ENCODE measurements at places on chromosomes 4 and X.
A peak's percentile ranks its signal among the peaks of the same experiment; 100 is the strongest.

- DNase-seq: no peak
Observed at GRCh38 chr4:141019768-141020167, 113.5 kb downstream of the RNF150 start.

DNA sequence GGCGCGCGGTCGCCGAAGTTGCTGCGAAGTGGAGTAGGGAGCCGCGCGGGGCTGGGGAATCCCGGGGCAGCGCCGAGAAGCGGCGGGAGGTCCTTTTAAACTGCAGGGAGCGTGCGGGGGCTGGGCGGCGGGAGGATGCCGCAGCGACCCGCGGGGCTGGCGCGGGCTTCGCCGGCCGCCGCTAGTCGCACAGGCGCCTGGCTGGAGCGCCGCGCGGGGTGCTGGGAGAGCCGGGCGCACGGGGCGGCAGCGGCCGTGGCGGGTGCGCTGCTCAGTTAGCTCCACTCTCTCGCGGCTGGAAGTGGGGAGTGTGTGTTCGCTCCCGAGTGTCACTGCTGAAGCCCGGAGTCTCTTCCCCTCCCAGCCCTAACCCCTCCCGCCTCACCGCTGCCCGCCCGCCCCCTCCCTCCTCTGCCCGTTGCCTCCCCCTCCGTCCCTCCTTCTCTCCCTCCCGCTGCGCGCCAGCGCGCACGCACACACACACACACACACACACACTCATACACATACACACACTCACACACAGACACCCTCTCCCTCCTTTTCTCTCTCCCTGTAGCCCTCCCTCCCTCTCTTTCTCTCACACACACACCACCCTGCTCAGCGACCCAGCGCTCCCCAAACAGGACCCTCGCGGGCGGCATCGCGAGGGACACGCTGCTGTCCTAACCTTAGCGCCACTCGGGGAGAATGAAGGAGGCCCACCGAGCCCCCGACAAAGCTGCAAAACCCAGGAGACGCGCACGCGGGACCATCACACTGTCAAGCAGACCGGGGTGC, at the start of gene NDNF:
Gene NDNF (minus strand): TSS at position 312 of the 780 bp plus-strand sequence. CDS start 26,698 bp downstream, outside the sequence.
- DNase-seq: peak; percentile 14

DNA sequence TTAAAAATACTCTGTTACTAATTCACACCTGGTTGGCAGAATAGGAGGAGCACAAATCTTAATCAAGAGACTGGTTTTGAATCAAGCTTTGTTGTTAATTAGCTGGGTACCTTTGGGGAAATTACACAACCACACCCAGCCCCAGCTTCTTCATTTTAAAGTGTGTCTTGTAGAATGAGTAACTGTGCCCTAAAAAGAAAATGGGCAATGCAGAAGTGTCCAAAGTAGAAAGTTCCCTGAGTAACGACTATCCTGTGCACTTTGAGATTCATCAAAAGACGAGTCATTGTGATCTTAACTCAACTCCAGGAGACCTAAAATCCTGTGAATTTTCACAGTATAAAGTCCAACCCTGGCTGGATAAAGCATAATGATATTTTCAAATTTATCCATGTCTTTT, 792.3 kb upstream of the HS3ST1 start:
- DNase-seq: no peak

DNA sequence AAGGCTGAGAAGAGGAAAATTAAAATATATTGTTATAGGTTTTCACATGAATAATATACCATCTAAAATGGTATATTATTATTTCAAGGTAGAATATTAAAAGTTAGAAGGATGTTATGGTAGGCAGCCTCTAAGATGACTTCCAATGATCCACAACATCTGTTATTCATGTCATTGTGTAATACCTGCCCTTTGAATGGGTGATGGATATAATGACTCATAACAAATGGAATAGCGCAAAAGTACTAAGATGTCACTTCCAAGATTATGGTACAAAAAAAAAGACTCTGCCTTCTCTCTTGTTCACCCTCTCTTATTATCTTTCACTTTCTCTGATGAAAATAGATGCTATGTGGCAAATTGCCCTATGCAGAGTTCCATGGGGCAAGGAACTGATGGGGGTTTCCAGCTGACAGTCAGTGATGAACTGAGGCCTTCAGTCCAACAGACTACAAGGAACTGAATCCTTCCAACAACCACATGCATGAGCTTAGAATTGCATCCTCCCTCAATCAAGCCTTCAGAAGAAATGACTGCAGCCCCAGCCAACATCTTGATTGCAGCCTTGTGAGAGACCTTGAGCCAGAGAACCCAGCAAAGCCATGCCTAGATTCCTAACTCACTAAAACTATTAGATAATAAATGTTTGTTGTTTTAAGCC, 57.7 kb downstream of the HS6ST2 start:
- no peak for DNase-seq

GRCh38 chr4:186297013-186297645, 31.1 kb downstream of the F11 start:
- no peak for DNase-seq

DNA sequence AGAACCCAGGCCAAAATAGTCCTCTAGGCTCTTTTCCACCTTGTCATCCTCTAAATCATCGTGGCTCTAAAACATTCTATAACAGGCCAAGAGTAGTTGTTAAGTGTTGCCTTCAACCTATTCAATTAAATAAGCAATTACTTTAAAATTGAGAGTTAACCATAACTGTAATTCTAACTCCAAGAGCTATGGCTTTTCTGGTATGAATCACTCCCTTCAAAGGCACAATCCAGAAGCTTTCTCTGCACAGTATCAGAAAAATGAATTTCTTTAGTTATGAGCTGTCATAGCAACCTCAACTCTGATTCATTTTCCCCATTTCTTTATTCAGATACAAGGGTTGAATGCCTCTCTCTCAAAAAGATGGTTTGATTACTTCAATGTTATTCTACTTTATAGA, 21.7 kb downstream of the INPP4B start:
- DNase-seq: no peak

- no peak for DNase-seq
Observed at GRCh38 chr4:94650690-94651089, 107.1 kb upstream of the BMPR1B start.

- no peak for DNase-seq
Observed at GRCh38 chrX:3659761-3660160, 53.7 kb downstream of the PRKX start.

- no peak for DNase-seq
Observed at GRCh38 chr4:127355743-127356142, 277.0 kb upstream of the INTU start.

DNA sequence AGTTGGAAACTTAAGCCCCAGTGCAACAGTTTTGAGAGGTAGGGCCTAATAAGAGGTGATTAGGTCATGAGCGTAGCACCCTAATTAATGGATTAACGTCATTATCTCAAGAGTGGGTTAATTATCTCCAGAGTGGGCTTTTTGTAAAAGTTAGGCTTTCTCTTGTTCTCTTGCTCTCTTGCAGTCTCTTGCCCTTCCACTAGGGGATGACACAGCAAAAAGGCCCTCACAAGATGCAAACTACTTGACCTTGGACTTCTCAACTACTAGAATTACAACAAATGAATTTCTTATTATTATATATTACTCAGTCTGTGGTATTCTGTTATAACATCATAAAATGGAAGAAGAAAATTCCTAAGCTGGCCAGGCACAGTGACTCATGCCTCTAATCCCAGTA, 22.1 kb upstream of the NDST3 start:
- DNase-seq: no peak

GRCh38 chrX:109184506-109185139, 297.3 kb downstream of the GUCY2F start:
- DNase-seq: no peak

DNA sequence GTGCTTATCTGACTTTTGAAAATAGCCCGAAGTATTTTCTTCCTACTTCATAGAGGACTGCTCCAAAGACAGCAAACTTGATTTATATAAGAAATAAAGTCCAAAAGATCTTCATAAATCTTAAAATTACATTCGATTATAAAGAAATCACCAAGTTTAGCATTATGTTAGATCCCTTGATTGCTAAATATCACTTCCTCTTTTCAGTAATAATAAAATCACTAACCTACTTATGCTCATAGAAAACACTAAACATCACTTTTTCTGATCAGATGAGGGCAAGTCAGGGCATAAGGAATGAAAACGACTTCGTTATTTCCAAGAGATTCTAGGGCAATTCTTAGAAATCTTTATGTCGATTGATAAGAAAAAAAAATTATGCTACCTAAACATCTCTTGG, 32.0 kb downstream of the DYNLT3 start:
- DNase-seq: no peak

DNA sequence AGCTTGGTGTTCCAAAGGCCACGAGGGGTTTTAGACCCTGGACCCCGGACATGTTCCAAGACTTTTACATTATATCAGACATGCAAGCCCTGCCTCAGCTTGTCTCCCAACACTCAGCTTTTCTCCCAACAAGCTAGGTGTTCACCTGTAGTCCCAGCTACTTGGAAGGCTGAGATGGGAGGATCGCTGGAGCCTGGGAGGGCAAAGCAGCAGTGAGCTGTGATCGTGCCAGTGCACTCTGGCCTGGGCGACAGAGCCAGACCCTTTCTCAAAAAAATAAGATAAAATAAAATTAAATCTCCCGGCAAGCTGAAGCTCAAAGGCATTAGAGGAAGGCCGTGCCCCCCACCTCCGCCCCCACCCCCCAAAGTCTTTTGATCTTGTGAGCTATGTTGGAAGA, 13.7 kb downstream of the CTAG1A start:
- DNase-seq: no peak

- no peak for DNase-seq
Observed at GRCh38 chrX:69014200-69014599, 151.1 kb downstream of the PJA1 start.

- DNase-seq: no peak
Observed at GRCh38 chr4:97367878-97368277, 775.4 kb downstream of the STPG2 start.

GRCh38 chr4:171288816-171289432, 524.3 kb upstream of the GALNTL6 start:
- DNase-seq: no peak

DNA sequence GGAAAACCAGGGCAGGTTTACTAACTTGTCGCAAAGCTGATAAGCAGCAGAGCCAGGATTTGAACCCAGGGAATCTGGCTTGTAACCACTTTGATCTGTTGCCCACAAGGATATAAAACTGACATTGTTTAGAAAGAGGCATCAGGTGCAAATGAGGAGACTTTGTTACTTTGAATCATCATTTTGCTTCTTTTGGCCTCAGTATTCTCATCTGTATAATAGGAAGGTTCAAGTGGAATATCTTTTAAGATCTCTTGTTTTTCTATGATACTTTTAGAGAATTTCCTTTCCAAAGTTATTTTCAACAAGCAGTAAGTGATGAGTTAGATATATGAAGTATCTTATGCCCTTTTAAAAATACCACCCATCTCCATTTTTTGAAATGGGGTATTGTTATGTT, 57.8 kb upstream of the NAP1L5 start:
- DNase-seq: no peak

GRCh38 chr4:87049508-87049907, 114.7 kb downstream of the AFF1 start:
- DNase-seq: no peak

DNA sequence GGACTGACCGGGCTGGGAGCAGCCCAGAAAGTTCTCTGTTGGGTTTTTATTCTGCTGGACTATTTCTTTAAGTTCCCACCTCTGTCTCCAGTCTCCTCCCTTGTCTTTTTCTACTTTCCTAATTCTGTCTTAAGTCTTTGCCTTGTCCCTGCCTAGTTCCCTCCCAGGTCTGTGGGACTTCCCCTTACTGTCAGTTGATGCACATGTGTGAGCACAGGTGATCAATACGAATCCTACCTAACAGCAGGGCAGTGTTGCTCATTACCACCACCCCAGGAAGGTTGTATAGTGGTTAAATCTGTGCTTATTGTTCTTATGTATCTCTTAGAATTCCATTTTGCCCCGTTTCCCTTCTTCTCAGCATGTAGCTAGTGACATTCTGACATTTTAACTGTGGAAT, 62.1 kb downstream of the GALNTL6 start:
- no peak for DNase-seq
